ENCODE measurements at places on chromosomes 12 and 14.

DNA sequence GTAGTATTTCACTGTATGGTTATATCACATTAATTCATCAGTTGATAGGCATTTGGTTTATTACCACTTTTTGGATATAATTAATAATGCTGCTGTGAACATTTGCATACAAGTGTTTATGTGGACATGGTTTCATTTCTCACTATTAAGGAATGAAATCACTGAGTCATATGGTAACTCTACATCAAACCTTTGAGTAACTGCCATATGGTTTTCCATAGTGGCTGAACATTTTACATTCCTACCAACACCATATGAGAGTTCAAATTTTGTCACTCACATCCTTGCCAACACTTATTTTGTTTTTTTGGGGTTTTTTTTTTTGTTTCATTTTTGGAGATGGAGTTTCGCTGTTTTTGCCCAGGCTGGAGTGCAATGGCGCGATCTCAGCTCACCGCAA is 30.2 kb upstream of the EAPP start:
- H3K27me3 ChIP-seq = no peaks in the 10 kb centered on the region
- peaks cover 18% of the 10 kb centered on the region for H3K36me3 ChIP-seq
- H3K4me3 ChIP-seq = no peak overlapping the region
- H3K27ac ChIP-seq = no peak overlapping the region

DNA sequence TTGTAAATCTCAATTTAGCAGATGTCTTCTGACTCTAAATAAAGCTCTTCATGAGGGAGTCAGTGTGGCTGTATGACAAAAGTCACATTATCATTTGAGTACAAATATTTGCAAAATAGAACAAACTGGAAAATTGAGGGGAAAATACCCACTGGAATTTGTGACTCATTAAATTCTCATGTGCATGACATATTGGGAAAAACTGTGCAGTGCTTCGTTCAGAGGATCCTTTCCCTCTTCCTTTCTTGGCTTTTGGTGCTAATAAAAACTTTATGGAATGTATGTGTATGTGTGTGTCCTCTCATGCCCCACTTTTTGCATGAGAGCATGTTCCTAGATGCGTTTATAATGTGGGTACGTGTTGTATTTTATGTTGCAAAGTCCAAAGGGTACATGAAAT is 267.8 kb downstream of the KTN1 start:
- no peaks in the 10 kb centered on the region for H3K4me1 ChIP-seq
- H3K36me3 ChIP-seq = no peaks in the 10 kb centered on the region
- no peak overlapping the region for H3K4me3 ChIP-seq
- H3K27me3 ChIP-seq = no peaks in the 10 kb centered on the region
- H3K27ac ChIP-seq = no peak overlapping the region

DNA sequence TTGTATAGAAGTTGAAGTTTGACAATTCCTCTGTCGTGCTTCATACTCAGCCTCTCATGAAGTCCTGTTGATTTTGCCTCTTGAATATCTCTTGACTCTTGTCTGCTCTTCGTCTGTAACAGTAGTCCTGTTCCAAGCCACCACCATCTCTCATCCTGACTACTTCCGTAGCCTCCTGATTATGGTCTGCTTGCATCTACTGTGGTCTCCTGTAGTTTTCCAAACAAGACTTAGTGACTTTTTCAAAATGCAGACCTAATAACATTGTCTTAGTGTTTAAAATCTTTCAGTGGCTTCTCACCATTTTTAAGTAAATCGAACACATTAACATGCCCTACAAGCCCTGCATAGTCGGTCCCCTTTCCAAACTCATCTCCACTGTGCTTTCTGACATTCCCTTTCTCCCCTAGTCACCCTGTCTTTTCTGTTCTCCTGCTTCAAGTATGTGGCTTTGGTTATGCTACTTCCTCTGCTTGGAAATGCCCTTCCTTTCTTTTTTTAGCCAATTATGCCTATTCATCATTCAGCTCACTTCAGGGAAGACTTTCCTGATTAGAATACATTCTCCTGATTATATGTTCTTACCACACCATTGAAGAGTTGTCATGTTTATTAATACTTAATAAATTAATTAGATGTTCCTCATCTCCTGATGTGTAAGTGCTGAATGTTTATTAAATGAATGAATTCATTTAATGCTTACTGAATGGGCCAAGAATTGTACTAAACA is 2.0 kb downstream of the SCYL2 start:
- no peak overlapping the region for H3K27ac ChIP-seq
- no peak for DNase-seq
- H3K27me3 ChIP-seq = no peaks in the 10 kb centered on the region

- H3K4me3 ChIP-seq = no peak overlapping the region
- DNase-seq = no peak
- no peak overlapping the region for H3K27ac ChIP-seq
Observed at GRCh38 chr12:92583910-92584309, 118.9 kb upstream of the PLEKHG7 start.

- no peak for DNase-seq
- H3K4me1 ChIP-seq = no peaks in the 10 kb centered on the region
- no peak overlapping the region for H3K27ac ChIP-seq
- H3K27me3 ChIP-seq = no peaks in the 10 kb centered on the region
- no peaks in the 10 kb centered on the region for H3K36me3 ChIP-seq
Observed at GRCh38 chr12:116094475-116094874, 183.0 kb downstream of the MED13L start.

DNA sequence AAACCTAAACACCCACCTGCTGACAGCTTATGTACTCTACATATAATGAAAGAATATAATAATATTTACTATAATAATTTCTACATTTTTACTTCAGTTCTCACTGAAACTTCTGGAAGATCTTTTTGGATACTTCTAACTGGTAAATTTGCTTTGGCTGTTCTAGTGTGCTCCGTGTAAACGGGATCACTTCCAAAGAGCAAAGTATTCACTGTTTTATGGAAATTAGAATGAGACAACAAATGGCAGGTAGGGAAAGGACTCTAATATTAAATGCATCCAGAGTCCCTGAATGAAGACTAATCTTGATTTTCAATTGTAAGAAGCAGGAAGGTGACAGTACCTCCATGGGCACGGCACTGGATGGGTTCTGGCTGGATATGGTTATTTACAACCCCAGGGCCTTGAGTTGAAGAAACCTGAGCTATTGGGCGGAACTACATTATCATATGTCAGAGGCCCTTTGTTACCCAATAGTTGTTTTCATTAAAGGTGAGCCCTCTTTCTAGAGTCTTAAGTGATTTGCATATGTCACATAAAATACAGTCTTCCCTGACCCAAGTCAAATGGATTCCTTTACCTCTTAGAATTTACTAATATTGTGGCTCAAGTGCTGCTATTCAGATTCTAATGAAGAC is 10.7 kb downstream of the ERP29 start:
- H3K36me3 ChIP-seq = peaks cover 68% of the 10 kb centered on the region
- DNase-seq = no peak
- H3K27me3 ChIP-seq = no peaks in the 10 kb centered on the region
- H3K4me1 ChIP-seq = peaks cover 18% of the 10 kb centered on the region
- no peak overlapping the region for H3K4me3 ChIP-seq

GRCh38 chr14:70642303-70643235 is 853 bp downstream of the TTC9 start:
- peaks cover 39% of the 10 kb centered on the region for H3K4me1 ChIP-seq
- H3K36me3 ChIP-seq = no peaks in the 10 kb centered on the region
- H3K27me3 ChIP-seq = no peaks in the 10 kb centered on the region
- peak overlapping the region; percentile 54 for H3K27ac ChIP-seq
- H3K4me3 ChIP-seq = peak overlapping the region; percentile 92
- DNase-seq = peak; percentile 11

GRCh38 chr12:53378724-53379388 is 1.1 kb upstream of the SP1 start:
- peaks cover 30% of the 10 kb centered on the region for H3K4me1 ChIP-seq
- H3K27me3 ChIP-seq = no peaks in the 10 kb centered on the region
- DNase-seq = no peak
- peak overlapping the region; percentile 65 for H3K4me3 ChIP-seq

DNA sequence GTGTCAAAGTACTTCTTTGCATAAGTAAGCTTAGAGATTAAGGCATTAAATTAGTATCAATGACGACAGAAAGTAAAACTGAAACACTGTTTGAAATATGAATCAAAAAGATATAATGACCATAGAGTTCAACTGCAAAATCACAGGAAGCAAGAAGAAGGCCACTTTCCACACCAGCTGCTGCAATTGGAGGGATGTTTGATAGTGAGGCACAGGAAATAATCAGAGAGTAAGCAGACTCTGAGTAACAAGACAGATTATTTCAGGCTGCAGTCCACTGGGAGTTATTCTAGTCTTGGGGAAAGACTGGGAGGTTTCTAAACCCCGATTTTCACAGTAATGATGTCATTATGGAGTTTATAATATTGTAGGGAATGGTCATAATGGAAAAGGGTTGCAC is 12.9 kb downstream of the MDGA2 start:
- no peak overlapping the region for H3K4me3 ChIP-seq
- H3K36me3 ChIP-seq = no peaks in the 10 kb centered on the region
- no peak for DNase-seq
- H3K27ac ChIP-seq = no peak overlapping the region
- H3K27me3 ChIP-seq = no peaks in the 10 kb centered on the region

GRCh38 chr12:80590085-80590484 is 117.3 kb upstream of the MYF6 start:
- H3K4me1 ChIP-seq = no peaks in the 10 kb centered on the region
- H3K27ac ChIP-seq = no peak overlapping the region
- no peaks in the 10 kb centered on the region for H3K36me3 ChIP-seq
- DNase-seq = no peak
- no peaks in the 10 kb centered on the region for H3K27me3 ChIP-seq
- no peak overlapping the region for H3K4me3 ChIP-seq

GRCh38 chr12:116484807-116485206 is 74.4 kb upstream of the MAP1LC3B2 start:
- peaks cover 5% of the 10 kb centered on the region for H3K27me3 ChIP-seq
- DNase-seq = no peak
- peaks cover 6% of the 10 kb centered on the region for H3K4me1 ChIP-seq
- no peak overlapping the region for H3K27ac ChIP-seq

DNA sequence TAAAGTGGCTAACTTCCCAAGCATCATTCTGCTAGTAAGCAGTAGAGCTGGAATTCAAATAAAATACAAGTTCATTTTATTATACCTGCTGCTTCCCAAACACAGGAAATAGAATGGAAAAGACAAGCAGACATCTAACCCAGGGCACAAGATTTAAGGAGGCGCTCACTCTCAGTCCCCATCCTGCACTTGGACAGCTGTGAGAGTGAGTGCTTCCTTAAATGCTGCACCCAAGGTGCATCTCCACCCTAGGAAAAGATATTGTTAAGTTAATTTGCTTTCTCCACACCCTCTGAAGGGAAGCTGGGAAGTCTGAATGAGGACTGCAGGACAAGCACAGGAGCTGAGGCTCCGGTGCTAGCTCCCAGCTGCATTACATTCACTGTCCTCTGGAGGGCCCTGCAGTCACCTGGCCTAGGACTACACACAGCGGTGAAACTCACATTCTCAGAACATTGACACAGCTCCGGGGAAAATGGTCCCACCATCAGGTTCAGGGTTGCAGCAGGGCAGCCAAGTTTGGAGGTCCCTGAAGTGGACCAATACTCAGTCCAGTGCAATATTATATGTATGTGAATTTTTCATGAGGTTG is 14.2 kb downstream of the HEBP1 start:
- DNase-seq = no peak
- no peak overlapping the region for H3K27ac ChIP-seq
- H3K4me1 ChIP-seq = no peaks in the 10 kb centered on the region
- H3K27me3 ChIP-seq = no peaks in the 10 kb centered on the region
- H3K4me3 ChIP-seq = no peak overlapping the region

GRCh38 chr14:90500665-90501370 is 104.0 kb downstream of the CALM1 start:
- no peak for DNase-seq
- no peaks in the 10 kb centered on the region for H3K36me3 ChIP-seq
- H3K27me3 ChIP-seq = no peaks in the 10 kb centered on the region
- no peak overlapping the region for H3K4me3 ChIP-seq
- no peak overlapping the region for H3K27ac ChIP-seq
- H3K4me1 ChIP-seq = peaks cover 8% of the 10 kb centered on the region

GRCh38 chr12:112111931-112112330 is 3.3 kb upstream of the NAA25 start:
- H3K36me3 ChIP-seq = no peaks in the 10 kb centered on the region
- no peaks in the 10 kb centered on the region for H3K27me3 ChIP-seq
- peaks cover 23% of the 10 kb centered on the region for H3K4me1 ChIP-seq
- no peak overlapping the region for H3K4me3 ChIP-seq

GRCh38 chr12:47184813-47185212 is 105.1 kb upstream of the AMIGO2 start:
- H3K27ac ChIP-seq = no peak overlapping the region
- no peak overlapping the region for H3K4me3 ChIP-seq
- DNase-seq = no peak
- H3K27me3 ChIP-seq = no peaks in the 10 kb centered on the region

DNA sequence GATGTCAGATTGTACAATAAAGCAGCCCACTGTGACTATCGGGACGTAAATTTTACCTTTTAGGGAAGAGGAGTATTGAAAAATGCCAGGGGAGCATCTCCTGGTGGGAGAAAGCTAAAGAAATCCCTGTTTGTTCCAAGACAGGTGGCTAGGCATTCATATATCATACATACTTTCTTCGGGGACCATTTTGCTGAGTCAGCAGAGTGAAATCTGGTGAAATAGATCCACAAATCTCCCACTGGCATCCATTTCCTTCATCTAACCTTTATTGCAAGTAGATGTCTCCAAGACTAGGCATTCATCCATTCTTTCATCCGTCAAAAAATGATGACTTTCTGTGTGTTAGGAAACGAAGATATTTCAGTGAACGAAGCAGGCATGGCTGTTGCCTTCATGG is 107.1 kb downstream of the BMP4 start:
- no peak overlapping the region for H3K4me3 ChIP-seq
- H3K27ac ChIP-seq = no peak overlapping the region
- no peaks in the 10 kb centered on the region for H3K4me1 ChIP-seq
- H3K36me3 ChIP-seq = no peaks in the 10 kb centered on the region
- peaks cover 2% of the 10 kb centered on the region for H3K27me3 ChIP-seq

GRCh38 chr12:106248846-106249371 is 1.1 kb upstream of the CKAP4 start:
- peak overlapping the region; percentile 77 for H3K4me3 ChIP-seq
- H3K4me1 ChIP-seq = peaks cover 25% of the 10 kb centered on the region
- H3K36me3 ChIP-seq = no peaks in the 10 kb centered on the region
- peak; percentile 67 for DNase-seq
- no peaks in the 10 kb centered on the region for H3K27me3 ChIP-seq

DNA sequence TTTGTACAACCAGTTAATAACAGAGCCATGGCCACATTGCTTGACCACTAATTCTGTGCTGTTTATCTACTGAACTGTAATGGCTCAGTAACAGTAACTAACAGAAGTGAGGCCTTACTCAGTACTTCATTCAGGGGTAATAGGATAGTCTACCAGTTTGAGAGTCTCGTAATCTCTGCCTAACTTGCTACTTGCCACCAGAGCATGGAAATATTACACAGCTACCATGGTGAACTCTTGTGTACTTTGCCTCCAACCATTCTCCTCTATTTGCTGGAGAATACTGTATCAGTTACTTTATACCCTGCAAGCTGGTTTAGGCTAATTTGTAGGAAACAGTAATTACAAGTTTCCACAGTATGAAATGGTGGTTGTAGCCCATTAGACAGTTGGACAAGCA is 10.6 kb downstream of the SCFD1 start:
- H3K4me3 ChIP-seq = no peak overlapping the region
- no peaks in the 10 kb centered on the region for H3K36me3 ChIP-seq
- peaks cover 3% of the 10 kb centered on the region for H3K4me1 ChIP-seq

GRCh38 chr14:70887737-70888499 is 19.3 kb upstream of the PCNX1 start:
- H3K36me3 ChIP-seq = no peaks in the 10 kb centered on the region
- H3K4me3 ChIP-seq = no peak overlapping the region
- peak overlapping the region; percentile 71 for H3K27ac ChIP-seq
- no peak for DNase-seq
